Forelimb muscle (tissue), 1 donor: ENCODE measurements at places on chromosomes 3 and 15. TPM values are rescaled to one million over a fixed set of nuclear protein-coding genes. Genes with fewer than 3 reads are reported as not detected.
A peak's percentile ranks its signal among the peaks of the same experiment; 100 is the strongest.

The OGG1 gene
- polyA plus RNA-seq: 30.0 TPM

DNA sequence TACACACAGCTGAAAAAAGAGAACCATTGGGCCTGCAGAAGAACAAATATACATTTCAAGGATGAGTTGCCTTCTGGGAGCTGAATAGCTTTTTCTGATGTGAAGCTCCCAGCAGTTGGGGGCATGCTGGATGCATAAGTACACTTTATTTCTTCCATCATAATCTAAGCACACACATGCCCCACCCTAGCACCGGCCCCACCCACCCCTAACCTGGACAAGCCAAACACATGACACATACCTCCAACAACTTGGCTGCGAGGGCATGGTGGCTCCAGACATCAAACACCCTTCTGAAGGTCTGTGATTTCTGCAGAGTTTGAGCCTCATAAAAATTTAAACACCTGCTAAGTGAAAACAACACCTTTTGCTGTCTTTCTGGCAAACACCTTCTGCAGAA, 307.2 kb upstream of the TRIM42 start:
- no peak for DNase-seq

The SH2D7 gene
- polyA plus RNA-seq: 0.09 TPM

- no peak for DNase-seq
Observed at GRCh38 chr3:132273036-132273435, 44.2 kb upstream of the ACP3 start.

GRCh38 chr15:100899601-100900000, 19.6 kb upstream of the LRRK1 start:
- DNase-seq: no peak

The GOLGA6L26 gene
- polyA plus RNA-seq: not detected

The ATP6V1A gene
- 16.7 TPM for polyA plus RNA-seq

DNA sequence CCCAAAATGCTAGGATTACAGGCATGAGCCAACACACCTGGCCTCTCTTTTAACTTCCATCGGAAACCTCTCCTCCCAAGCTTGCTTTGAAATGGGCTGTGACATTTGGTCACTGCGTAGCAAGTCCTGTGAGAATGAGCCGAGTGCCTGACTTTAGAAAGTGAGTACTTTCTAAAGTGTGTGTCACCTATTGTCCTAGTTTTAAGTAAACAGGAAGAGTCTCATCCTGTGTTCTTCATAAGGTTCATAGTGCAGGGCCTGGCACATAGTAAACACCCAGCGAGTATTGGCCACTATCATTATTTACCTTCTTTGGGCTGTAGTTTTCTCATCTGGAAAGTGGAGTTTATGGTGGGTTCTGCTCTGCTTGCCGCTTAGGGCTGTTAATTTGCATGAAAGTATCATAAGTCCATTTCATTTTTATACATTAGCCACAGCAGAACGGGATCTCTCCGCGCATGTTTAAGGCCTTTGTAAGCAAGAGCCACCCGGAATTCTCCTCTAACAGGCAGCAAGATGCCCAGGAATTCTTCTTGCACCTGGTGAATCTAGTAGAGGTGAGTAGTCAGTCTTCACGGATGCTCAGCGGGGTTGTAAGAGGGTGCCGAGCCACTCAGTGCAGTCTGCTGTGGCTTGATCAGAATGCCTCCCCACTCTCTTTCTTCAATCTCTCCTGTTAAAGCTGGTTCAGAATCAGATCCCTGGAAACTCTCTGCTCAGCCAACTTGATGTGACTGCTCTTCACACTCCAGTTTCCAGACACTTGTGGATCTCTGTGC, 87.2 kb downstream of the USP13 start:
- no peak for DNase-seq

The CCR4 gene
- polyA plus RNA-seq: 0.04 TPM

DNA sequence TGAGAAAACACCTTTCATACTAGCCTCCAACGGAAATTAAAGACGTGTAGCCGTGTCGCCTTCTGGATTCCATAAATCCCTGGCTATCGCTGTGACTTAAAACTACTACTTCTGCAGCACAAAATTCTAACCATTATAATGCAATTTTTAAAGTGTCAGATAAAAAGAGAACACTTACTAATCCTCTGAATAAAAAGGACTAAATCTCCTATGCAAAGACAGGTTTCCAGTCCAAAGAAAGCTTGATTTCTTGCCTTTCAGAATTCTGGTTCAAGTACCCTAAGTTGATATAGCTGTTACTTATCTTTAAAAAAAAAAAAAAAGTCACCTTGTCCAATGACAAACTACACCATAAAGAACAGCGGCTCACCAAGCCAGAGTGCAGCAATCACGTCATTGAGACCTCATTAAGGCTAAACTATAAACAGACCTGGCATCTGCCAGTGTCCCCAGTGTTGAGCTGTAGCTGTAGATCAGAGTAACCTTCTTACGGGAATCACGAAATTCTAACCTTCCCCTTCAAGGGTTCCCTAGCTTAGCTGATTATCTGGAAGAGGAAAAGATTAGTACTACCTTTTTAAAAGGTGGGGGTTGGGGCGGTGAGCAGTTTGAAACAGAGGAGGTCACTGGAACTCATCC, 2.2 kb downstream of the ABCC5 start:
- DNase-seq: no peak

DNA sequence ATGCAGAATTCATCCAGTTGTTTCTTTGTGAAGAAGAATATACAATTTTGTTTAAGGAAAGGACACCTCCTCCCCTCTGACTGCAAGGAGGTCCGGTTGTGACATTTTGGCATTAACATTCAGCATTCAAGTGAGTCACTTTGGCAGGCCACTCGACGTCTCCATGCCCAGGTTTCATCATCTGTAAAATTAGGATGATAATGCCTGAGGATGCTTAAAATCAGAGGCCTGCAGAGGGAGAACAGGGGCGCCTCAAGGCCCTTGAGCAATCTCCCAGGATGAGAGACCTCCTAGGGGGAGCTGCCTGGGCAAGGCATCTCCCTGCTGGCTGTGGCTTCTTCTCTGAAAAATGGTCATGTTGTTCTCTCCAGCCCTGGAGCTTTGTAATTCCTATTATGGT, 236.0 kb downstream of the CACNA2D3 start:
- no peak for DNase-seq

DNA sequence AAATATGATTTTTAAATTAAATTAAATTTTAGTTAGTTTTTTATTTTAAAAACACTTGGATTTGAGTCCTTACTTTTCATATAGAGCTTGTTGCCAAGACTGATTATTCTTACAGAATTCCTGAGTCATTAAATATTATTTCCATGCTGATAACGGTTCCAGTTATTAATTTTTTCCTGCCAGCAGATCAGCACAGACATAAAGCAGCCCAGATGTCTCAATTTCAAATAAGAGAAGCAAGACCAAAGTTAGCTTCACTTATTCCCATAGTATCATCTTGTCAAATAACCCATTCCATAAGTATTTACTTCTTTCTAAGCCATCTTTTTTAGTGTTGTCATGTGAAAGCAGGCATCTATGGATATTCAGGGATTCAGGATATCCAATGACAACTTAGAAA, 75.3 kb downstream of the SSR3 start:
- DNase-seq: no peak

GRCh38 chr3:194081826-194082225, 54.1 kb upstream of the HES1 start:
- DNase-seq: no peak

The ADGRG7 gene
- polyA plus RNA-seq: not detected

GRCh38 chr15:89776274-89777072, at the start of gene MESP2:
Gene MESP2, plus strand, starts transcription at chr15:89776332. Its CDS starts 26 bp downstream, at chr15:89776358.
- DNase-seq: peak; percentile 65

- DNase-seq: no peak
Observed at GRCh38 chr15:65334586-65335231, 30.2 kb downstream of the RNU5B-1 start.

DNA sequence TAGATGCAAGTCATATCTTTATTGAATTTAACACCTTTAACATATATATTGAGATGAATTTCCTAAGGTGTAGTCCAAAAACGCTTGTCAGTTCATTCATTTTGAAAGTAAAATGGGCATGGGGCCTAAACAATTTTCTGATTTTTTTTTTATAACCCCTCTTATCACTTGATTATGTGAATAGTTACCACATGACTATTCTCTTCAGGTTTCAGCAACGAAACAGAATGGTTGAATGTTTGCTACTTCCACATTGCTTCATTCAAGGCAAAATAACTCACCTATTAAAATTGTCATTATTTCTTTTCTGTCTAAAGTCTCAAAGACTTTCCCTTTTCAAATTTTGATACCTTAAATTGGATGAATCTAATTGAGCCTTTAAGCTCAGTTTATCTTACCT, 96.4 kb downstream of the MBNL1 start:
- no peak for DNase-seq

The WDR93 gene
- 0.18 TPM for polyA plus RNA-seq

DNA sequence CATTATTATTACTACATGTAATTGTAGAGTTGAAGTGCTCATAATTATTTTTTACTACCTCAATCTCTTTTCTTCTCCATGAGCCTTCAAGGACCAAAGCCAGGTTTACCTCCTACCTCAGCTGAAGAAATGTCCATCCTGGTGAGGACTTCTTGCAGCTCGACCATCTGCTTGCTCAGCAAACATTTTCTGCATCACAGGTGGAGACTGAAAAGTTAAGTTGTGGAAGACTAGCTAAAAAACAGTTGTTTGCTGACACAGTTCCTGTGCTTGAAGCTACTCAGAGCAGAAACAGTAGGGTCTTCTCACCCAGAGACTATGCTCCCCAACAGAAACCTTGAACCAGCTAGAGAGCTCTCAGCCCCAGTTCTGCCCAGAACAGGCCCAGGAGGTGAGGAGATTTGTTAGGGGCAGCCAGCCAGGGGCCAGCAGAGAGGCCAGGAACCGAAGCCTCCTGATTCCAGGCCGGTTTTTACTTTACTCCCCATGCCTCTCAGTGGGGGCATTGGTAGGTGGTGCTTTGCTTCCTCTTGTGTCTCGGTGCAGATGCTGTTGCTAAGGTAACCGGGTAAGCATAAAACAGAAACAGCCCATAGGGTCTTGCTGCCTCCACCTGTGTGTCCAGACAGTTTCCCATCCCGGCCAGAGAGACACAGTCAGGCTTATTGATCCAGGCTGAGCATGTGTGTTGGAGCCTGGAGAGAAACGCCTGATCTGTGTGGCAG, 54.9 kb downstream of the CCNL1 start:
- no peak for DNase-seq
